Activated CD4-positive, alpha-beta T cell treated with anti-CD3 and anti-CD28 coated beads for 4 hours (primary cell): ENCODE measurements at places on chromosomes 3 and 15.

- no peak for DNase-seq
These were observed 300.1 kb downstream of the RORA start for GRCh38 chr15:60928970-60929369.

GRCh38 chr3:128607710-128608048, 42.9 kb downstream of the RPN1 start:
- no peak for DNase-seq

DNA sequence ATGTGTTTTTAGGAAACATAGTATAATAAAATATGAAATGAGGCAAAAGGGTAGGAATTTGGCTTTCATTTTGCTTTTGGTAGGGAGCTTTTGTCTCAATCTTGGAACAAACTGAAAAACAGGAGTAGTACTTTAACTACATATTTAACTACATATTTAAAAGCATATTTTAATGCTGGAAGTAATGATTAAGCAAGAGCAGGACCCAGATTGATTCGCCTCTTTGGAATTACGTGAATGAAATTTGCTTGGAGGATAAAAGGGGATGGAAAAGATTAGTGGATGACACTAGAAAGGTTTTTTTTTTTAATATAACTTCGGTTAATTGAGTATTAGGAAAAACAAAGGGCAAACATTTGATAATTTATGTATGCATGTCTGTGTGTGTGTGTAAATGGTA, 11.2 kb upstream of the TMEM212 start:
- DNase-seq = no peak

DNA sequence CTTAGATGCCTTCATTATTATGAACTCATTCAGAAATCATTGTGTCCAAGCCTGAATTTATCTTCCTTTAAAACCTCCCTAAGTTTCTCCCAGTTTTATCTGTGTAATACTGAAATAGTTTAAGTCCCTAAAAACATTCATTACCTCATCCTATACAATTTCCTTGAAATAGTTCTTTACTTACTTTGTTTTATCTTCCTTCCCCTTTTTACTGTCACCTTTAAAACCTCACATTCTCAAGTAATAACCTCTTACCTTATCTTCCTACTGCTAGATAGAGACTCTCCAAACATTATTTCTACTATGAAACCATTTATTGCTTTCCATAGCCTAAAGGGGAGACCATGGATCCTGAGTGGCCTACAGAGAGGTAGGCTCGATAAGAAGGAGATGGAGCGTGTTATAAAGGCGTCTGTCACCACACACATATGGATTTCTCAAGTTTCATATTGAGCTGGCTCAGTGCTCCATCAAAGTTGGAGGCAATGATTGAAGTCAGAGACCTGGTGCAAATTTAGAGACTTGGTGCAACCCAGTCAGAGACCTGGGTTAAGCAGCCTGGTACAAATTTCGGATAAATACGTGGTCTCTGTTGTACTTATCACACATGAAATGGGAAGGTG, 140.4 kb downstream of the NFKBIZ start:
- DNase-seq = no peak

DNA sequence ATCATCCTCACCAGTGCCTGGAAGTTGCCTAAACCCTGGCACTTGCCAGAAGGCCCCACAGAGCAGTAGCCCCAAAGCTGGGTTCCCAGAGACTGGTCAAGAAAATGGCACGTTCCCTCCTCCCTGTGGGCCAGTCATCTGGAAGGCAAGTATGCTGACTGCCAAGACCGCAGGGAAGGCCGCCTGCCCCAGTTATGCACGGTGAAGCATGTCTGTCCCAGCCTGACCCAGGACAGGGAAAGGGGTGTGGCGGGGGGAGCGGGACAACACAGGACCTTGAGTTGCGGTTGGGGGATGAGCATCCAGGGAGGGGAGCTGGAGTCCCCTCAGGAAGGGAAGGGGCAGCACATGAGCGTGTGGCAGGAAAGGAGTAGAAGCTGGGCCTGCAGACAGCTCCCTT, 33.0 kb downstream of the RBPMS2 start:
- DNase-seq = no peak

- DNase-seq = no peak
These were observed 75.7 kb downstream of the IGF1R start for GRCh38 chr15:98724048-98724447.

GRCh38 chr15:97615114-97615513, 345.4 kb upstream of the ARRDC4 start:
- no peak for DNase-seq

DNA sequence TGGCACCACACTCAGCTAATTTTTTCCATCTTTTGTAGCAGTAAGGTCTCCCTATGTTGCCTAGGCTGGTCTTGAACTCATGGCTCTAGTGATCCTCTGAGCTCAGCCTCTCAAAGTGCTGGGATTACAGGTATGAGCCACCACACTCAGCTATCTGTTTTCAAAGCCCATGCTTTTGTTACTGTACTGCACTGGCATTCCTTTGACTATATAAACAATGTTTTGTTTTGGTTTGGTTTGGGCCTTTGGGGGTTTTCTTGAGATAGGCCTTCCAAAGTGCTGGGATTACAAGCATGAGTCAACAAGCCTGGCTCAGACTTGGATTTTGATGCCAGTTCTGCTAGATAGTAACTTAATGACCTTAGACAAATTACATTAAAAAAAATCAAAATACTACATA, 89.7 kb upstream of the GK5 start:
- DNase-seq = no peak

GRCh38 chr3:99602183-99602582, 36.2 kb upstream of the COL8A1 start:
- DNase-seq = no peak

- DNase-seq = no peak
These were observed 351 bp downstream of the INSYN1 start for GRCh38 chr15:73752806-73753193.

DNA sequence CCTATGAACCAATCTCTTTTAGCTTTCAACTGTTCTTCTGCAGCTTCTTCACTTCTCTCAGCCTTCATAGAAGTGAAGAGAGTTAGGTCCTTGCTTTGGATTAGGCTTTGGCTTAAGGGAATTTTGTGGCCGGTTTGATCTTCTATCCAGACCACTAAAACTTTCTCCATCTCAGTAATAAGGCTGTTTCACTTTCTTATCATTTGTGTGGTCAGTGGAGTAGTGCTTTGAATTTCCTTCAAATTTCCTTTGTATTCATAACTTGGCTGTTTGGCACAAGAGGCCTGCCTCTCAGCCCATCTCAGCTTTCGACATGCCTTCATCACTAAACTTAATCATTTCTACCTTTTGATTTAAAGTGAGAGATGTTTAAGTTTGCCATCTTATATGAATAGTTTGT, 21.7 kb downstream of the DZIP1L start:
- no peak for DNase-seq

DNA sequence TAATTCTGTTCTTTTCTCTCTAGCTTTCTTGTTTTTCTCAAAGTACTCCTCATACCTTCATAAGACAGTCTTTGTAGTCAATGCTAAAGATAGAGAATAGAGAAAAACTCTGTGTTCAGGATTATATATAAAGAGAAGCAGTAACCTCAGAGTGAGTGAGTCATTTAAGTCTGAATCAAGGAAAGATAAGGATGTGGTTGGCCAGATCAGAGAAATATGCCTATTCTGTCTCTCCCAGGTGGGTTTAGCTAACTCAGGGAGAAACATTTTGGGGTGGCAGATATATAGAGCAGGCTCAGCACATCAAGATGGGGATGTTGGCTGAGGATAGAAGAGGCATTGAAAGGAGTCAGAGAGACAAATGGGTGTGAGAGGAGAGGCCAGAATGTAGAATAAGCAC, 31.4 kb downstream of the GTF2E1 start:
- no peak for DNase-seq

GRCh38 chr15:50452927-50453326, 28.7 kb downstream of the USP8 start:
- DNase-seq = no peak

DNA sequence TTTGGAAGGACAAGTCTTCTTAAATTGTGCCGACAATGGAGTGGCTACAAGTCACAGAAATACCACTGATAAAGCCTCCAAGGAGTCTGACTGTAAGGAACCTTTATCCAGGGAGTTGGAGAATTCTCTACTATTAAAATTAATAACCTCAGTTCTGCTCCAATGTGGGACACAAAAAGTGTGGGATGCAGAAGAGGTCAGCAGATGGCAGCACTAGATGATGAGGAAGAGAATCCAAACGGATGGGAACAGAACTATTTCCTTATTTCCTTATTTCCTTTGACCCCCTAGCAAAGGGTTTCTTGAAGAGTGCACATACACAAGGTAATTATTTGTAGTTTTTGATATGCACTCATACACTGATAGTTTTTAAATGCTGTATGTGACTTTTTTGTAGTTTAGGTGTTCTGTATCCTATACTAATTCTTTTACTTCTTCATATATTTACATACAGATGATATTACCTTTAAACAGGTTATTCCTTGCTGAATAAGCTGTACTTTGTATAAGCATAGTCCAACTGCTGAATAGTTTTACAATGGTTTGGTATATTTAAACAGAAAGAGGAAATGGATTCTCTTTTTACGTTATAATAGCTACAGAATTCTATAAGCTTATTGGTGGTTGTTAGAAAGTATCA, 25.6 kb upstream of the NLGN1 start:
- DNase-seq = no peak

- DNase-seq = no peak
These were observed 30.7 kb upstream of the MGA start for GRCh38 chr15:41629463-41629862.

- no peak for DNase-seq
These were observed 268.1 kb downstream of the PLOD2 start for GRCh38 chr3:145892869-145893268.

- no peak for DNase-seq
These were observed 343.5 kb upstream of the RGMA start for GRCh38 chr15:93432474-93432873.

DNA sequence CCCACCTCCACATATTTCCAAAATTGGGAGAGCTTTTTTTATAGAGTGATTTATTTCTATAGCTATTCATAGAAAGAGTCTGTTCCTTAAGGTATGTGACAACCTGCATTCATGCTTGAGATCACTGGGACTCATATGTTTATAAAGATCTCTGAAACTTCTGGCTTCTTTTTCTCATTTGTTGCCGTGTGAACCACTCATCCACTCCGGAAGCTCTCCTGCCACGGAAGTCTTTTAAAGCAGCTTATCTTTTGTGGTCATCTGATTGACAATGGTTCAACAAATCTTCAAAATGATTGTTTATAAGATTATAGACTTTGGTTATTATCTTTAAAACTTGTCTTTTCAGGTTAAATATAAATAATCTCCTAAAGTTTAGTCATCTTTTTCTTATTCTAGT, 260.5 kb downstream of the C3orf38 start:
- DNase-seq = no peak

- DNase-seq = no peak
These were observed 154.8 kb upstream of the TTC14 start for GRCh38 chr3:180447136-180447535.

GRCh38 chr3:10463533-10464434, 41.6 kb downstream of the ATP2B2 start:
- DNase-seq = no peak

DNA sequence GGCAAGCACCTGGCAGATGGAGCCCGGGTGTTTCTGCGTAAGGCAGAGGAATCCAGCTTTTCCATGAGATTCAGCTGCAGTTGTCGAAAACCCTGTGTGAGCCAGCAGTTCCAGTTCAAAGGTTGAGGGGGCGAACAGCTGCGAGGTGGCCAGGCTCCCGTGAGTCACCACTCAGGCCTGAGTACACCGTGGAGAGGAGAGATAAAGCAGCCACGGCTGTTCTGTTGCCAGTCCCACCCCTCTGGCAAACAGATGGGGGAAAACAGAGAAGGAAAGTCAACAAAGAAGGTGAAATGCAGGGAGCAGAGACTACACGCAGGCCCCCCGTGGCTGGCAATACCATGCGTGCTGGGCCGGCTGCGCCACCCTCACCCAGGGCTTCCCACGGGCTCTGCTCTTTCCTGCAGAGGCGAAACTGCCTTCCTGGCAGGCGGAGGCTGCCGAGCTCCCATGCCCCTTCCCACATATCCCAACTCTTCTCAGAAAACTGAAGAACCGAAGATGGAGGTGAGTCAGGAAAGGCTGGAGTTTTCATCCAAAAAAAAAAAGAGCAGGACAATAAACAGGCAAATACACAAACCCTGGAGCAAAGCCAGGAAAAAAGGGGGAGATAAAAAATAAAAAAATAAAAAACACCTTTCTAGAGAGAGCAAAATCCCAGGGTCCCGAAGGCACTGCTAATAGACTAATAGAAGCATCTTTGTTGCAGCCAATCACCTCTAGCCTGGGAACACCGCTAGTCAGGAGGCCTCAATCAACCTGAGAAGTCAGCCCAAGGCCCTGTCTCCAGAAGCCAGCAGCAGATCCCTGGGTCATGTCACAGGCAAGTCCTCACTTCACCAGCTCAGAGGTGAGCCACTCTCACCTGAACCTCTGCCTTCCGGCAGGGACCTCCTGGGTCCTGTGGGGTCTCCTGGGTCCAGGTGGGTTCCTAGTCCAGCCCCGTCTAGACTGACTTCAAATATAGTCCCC, 37.7 kb downstream of the FAM174B start:
- no peak for DNase-seq

DNA sequence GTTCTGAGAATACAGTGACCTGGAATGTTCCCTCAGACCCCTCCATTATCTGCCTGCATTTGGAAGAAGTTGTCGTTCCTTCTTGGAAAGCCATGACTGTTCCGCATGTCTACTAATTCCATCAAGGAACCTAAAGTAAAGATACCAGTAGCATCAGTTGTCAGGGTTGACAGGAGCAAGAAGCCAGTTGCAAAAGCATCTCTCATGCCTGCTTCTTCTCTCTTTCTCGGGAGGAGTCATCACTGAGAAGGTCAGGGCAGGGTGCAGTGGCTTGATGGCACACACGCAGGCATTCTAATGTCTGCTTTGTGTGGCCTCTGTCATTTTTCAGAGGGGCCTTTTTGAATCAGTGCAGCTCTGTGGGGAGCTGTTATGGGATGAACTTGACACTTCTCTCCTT, 276.6 kb upstream of the TPM1 start:
- DNase-seq = no peak

- no peak for DNase-seq
These were observed 775.3 kb upstream of the ARPP21 start for GRCh38 chr3:34864011-34864410.
